Sciatic nerve (tissue), 2 donors: ENCODE measurements at places on chromosomes 16 and 17. TPM values are rescaled to one million over a fixed set of nuclear protein-coding genes. Genes with fewer than 3 reads are reported as not detected.

GRCh38 chr17:61331178-61331577 is 68.5 kb upstream of the TBX2 start:
- DNase-seq = no peak

Gene KRT33A
- not detected for total RNA-seq

Gene SYT17
- 8.2 TPM for total RNA-seq

DNA sequence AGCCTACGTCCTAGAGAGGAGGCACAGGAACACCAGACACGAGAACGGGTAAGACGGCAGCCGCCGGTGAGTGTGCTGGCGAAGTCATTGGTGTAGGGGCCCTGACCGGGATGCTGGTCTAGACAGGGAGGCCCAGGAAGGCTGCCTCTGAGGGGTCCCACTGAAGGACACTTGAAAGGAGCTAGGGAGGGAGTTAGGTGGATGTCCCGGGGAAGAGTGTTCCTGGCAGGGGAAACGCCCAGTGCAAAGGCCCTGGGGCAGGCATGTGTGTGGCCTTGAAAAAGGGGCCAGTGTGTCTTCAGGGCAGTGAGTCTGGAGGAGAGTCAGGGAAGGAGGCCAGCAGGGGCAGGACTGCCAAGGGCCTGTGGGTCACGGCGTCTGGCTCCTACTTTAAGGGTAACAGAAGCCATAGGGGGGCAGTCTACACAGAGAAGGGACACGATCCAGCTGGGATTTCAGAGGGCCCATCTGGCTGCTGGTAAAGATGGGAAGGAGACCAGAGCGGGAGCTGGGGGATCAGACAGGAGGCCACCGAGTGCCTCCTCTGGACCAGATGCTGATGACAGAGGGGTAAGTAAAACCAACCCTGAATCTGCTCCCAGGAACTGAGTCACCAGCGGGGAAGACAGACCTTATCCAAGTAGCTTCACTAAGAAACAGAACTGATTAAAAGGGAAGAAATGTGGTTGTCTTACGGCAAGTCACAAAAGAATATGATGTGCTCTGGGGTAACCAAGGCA is 115.9 kb downstream of the LITAF start:
- DNase-seq = no peak

- peak; percentile 87 for DNase-seq
These were observed 945 bp downstream of the SGSH start for GRCh38 chr17:80219013-80219762.

Gene RNF222
- not detected for total RNA-seq

DNA sequence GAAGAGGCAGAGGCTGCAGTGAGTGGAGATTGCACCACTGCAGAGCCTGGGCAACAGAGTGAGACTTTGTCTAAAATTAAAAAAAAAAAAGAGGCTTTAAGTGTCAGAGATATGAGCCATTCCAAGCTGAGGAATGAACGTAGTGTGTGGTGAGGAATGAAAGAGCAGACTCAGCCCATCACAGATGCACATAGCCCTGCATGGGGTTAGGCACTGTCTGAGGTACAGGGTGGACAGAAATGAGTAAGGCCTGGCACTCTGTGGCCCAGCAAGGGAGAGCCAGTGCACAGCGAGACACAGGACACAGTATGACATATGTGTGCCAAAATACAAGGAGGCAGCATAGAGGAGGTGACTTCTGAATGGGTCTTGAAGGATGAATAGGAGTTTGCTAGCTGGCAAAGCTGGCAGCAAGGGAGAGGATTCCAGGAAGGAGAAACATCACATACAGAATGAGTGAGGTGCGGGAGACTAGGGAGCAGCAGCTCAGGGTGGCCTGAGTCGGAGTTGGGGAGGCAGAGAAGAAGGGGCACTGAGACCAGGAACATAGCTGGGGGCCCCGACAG is 8.7 kb upstream of the ZNF469 start:
- DNase-seq = peak; percentile 31

GRCh38 chr16:23061669-23062068 is 87.6 kb downstream of the USP31 start:
- no peak for DNase-seq

GRCh38 chr17:75832652-75833400 is 11.4 kb downstream of the UNC13D start:
- DNase-seq = no peak

Gene MYH3
- 4.3 TPM for total RNA-seq

Gene PAQR4
- 6.6 TPM for total RNA-seq

GRCh38 chr17:70091696-70092095 is 16.7 kb downstream of the KCNJ16 start:
- no peak for DNase-seq

Gene CCL7
- 1.6 TPM for total RNA-seq

Gene CASKIN2
- 127 TPM for total RNA-seq

DNA sequence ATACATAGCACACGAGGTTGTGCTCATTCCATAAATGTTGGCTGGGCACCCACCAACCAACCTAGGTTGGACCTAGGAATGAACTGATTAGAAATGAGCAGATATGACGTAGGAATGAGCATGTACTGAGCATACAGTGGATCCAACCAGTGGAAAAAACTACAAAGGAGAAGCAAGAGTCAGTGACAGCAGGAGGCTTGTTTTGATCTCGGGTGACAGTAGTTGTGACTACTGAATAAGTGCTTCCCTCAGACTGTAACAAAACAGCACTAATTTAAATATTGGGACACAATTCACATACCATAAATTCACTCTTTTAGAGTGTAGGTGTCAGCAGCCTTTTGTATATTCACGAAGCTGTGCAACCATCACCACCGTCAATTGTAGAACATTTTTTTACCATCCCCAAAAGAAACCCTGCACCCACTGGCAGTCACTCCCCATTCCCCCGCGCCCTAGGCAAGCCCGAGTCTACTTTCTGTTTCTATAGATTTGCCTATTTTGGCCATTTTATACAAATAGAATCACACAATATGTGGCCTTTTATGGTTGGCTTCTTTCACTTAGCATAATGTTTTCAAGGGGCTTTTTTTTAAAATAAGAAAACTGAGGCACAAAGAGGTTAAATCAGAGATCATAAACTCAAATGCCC is 7.0 kb downstream of the VAC14 start:
- DNase-seq = no peak

DNA sequence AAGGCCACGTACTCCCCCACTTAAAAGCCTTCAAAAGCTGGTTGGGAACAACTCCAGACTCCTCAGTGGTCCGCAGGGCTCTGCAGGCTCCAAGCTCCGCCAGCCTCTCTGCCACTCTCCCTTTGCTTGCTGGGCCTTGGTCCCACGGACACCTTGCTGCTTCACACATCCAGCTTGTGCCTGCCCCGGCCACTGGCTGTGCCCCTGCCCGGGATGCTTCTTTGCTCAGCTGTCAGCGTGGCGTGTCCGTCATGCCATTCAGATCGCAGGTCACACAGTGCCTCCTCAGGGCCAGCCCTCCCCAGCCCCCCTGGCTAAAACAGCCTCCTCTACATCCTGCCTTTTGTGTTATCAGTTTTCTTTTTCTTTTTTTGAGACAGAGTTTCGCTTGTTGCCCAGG is 11.8 kb downstream of the ASPHD1 start:
- no peak for DNase-seq

Gene OR1E2
- total RNA-seq = not detected

- DNase-seq = no peak
These were observed 17.5 kb downstream of the FANCA start for GRCh38 chr16:89798832-89799370.

GRCh38 chr17:67509390-67510287 is 132.6 kb downstream of the PITPNC1 start:
- DNase-seq = no peak
